Muscle of back (tissue), 13 donors: ENCODE measurements at places on chromosomes 7 and 10. TPM values are rescaled to one million over a fixed set of nuclear protein-coding genes. Genes with fewer than 3 reads are reported as not detected.
A peak's percentile ranks its signal among the peaks of the same experiment; 100 is the strongest.

Gene C10orf95
- not detected for polyA plus RNA-seq

Gene ZYX
- 156 TPM for polyA plus RNA-seq

- DNase-seq: no peak
Measured at GRCh38 chr10:86301971-86302370, 64.6 kb downstream of the GRID1 start.

GRCh38 chr7:146875981-146876380 lies 759.4 kb downstream of the CNTNAP2 start:
- DNase-seq: peak; percentile 75

- peak; percentile 93 for DNase-seq
Measured at GRCh38 chr10:94183666-94184264, 179.0 kb downstream of the NOC3L start.

DNA sequence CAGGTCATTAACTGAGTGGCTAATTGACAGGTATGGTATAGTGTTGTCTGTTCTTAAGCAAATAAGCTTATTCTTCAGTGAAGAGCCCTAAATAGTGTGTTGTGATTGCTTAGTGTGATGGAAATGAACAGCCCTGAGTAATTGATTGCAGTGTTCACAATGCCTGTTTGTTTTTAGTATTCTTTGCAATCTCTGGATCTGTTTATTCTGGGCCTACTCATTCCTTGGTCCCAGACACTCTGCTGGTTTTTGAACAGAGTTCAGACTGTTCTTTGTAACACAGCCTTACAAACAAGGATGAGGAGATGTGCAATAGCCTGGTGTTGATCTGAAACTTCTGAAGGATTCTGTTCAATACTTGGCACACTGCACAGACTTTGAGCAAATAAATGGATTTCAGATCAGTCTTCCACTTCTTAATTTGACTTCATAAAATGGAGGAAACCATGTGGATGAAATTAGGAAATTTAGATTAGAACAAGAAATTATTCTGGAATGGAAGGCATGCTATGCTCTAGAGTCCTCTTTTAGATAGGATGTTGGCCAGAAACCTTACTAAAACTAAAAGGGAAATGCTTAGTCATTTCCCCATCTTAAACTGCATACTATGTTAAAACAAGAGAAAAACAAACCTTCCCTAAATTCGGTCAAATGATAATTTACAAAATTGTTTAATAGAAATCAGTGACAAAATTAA lies 444.2 kb upstream of the SEMA3D start:
- no peak for DNase-seq

- DNase-seq: no peak
Measured at GRCh38 chr7:140544388-140544826, 65.1 kb upstream of the MKRN1 start.

DNA sequence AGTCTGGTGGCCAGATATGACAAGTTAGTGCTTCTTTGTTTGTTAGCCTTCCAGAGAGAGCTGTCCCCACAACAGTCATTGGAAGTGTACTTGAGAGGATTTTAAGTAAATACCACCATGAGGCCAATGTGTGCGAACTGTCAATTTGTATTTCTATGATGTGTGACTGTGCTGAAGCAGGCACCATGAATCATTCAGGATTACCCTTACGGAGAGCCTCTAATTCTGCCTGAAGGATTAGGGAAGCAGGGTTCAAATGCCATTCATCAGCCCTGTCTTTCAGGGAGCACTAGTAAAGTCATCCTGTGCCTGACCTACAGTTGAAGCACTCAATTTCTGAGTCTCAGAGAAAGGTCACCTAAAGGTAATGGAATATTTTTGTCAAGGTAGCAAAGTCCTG lies 109.3 kb downstream of the GATA3 start:
- DNase-seq: no peak

- no peak for DNase-seq
Measured at GRCh38 chr7:98365863-98366561, 34.9 kb downstream of the BAIAP2L1 start.

GRCh38 chr7:70242826-70243225 lies 644.6 kb downstream of the AUTS2 start:
- no peak for DNase-seq

DNA sequence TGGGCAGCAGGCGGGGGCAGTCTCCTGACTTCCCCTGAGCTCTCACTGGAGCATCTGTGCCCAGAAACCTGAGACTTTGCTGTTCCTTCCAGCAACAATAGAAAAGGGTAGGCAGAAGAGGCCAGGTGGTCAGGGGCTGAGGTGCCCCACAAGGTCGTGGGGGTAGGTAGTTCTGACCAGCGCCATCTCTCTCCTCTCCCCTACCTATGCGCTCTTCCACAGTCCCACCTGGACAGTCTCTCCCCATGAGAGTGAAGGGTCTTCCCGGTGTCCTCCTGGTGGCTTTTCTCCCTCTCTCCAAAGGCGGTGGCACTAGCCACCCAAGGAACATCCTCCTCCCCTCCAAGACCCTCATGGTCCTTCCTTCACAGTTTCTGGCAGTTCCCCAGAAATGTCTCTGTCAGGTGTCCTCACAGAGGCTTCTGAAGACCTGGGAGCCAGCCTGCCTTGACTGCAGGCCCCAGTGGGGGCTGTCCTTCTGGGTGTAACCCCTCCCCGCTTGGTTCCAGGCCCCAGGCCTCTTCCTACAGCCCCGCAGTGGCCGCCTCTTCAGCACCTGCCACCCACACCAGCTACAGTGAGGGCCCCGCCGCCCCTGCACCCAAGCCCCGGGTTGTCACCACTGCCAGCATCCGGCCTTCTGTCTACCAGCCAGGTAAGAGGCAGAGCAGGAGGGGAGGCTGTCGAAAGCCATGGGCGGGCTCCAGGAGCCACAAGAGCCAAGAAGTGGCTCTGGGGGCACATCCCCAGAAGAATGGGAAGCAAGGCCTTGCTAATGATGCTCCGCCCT lies 41.3 kb downstream of the LDB3 start:
- DNase-seq: no peak

- DNase-seq: no peak
Measured at GRCh38 chr7:20432071-20432470, 101.4 kb downstream of the ITGB8 start.

GRCh38 chr7:143980746-143981510 lies 19.2 kb upstream of the OR6B1 start:
- no peak for DNase-seq

DNA sequence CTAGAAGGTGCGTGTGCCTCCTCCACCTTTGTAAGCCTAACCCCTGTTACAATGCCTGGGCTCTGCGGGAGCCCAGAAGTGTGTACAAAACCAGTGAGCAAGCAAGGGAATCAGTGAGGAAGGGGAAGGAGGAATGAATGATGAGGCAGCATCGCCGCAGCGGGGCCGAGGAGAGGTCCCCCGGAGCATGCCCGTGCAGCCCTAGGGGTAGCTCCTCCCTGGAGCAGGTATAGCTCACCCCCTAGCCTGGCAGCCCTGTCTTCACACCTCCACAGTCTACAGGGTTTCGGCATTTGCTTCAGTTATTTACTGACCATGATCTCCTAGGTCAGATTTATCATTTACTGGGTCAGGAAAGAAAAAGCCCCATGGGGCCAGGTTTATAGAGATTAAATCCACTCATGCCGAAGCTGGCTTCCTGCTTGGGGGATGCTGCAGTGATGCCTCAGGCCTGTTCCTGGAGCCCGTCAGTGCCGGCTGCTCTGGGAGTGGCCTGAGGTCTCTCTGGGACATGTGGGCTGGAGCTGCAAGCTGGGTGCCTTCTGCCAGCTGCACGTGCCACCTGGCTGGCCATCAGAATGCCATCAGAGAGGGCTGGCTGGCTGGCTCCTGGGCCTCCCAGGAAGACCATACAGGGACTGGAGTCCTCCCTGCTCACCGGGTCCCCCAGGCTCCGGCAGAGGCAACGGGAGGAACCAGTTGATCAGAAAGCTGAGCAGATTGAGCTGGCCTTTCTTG lies 138.9 kb downstream of the GRK5 start:
- DNase-seq: no peak
